ENCODE measurements at places on chromosomes 6 and 20. TPM values are rescaled to one million over a fixed set of nuclear protein-coding genes. Genes with fewer than 3 reads are reported as not detected.

The ETV7 gene
- 0.16 TPM for polyA plus RNA-seq

- no peak for DNase-seq
These were observed 191.6 kb upstream of the PRDM1 start for GRCh38 chr6:105894556-105894955.

The SLA2 gene
- 0.46 TPM for polyA plus RNA-seq

GRCh38 chr6:144008120-144008811 lies at the start of gene PLAGL1:
Gene PLAGL1 (minus strand): TSS chr6:144008259. CDS start chr6:143948136, 60,123 bp downstream.
- no peak for DNase-seq

DNA sequence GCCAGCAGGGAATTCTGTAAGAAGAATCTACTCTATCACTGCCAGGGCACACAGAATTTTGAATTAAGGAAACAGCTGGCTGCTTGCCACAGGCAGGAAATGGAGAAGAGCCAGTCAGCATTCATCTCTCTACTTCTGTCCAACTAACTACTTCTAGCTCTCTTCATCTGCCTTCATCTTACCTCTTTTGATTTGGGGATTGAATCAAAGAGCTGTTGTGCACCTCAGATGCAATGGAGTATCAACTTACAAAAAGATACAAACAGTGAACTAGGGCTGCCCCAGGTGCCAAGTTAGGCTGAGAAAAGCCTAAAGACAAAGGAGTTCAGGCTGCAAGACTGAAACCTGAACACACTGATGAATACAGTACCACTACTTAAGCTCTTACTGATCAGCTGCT lies 82.0 kb downstream of the PTPRK start:
- DNase-seq, result no peak

DNA sequence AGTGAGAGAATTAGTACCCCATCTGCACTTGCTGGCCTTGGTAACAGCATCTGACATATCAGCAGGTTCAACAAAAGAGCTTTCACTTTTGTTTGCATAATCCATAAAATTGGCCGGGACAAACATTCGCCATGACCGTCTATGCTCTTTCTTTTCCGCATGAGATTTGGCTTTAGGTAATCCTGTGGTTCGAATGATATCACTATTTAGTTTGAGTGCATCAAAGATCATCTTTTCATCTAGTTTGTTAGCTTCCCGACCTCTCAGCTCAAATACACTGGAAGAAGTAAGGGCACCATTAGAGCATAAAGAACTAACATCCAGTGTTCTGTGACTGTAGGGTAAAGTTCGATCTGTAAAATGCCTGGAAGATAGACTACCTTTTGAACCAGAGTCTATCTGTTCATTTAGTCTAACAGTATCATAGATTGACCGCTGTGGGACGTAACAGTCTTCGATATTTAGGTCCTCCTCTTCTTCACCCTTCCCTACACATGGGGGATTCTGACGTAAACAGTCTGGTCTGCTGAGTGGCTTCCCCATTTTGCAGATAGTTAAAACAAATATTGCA lies 101.6 kb downstream of the DST start:
- no peak for DNase-seq

DNA sequence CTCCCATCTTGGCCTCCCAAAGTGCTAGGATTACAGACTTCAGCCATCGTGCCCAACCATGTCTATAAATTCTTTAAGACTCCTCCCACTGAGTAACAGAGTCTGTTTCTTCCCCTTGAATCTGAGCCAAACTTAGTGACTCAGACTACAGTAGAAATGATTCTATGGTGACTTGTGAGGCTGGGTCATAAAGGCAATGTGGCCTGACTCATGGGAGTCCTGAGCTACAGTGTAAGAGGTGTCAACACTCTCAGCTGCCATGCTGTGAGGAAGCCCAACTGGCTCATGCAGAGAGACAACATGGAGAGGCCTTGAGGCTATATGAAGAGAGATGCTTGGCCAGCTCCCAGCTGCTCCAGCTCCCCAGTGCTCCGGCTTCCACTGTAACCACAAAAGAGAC lies 5.2 kb upstream of the NRSN2 start:
- no peak for DNase-seq

The TRMT11 gene
- polyA plus RNA-seq, result 30.8 TPM
